NCI-H1417 (cell line): ENCODE measurements at places on chromosomes 6 and 20.

DNA sequence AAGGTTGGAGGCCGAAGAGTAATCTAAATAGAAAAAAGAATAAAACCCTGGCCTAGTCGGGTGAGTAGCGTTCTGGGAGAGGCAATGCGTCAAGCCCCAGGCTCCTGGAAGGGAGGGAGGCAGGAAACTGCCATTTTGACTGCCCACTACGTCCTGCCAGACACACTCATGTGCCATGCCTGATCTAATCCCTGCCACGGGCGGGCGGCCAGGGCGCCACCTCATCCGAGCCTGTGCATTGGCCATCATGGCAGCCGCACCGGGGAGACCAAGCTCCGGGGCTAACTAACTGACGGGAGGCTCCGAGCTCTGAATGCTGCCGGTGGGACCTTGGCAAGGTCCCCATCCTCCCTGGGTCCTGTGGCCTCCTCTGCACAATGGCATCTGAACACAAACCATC, 68.8 kb downstream of the INSM1 start:
- no peak for DNase-seq

- no peak for DNase-seq
These were observed 43.7 kb upstream of the ADTRP start for GRCh38 chr6:11822346-11822745.

DNA sequence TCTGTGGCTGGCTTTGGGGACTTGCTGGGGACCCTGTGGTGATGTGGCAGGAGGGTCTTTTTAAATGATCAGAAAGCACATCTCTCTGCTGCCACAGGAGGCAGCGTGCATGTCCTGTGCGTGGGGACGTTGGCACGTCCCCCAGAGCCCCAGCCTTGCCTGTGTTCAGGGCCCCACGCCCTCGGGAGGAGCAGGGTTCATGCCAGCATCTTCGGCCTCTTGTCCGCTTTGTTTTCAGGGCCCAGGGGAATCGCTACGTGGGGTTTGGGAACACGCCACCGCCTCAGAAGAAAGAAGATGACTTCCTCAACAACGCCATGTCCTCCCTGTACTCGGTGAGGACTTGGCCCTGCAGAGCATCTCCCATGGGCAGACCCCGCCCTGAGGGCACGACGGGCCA, 6.0 kb downstream of the ARFGAP1 start:
- DNase-seq: no peak

DNA sequence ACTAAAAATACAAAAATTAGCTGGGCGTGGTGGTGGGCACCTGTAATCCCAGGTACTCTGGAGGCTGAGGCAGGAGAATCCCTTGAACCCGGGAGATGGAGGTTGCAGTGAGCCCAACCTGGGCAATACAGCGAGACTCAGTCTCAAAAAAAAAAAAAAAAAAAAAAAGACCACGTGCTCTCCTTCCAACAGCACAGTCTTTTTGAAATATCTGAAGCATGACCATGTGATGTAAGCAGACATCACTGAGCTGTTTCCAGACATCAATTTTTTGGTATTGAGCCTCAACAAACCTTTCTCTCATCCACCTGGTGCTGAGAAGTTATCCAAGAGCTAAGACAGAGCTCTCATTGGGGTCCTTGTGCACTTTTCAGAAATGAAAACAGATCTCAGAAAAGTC, 249.2 kb downstream of the FOXA2 start:
- DNase-seq: no peak

GRCh38 chr20:53940360-53940702, 130.1 kb downstream of the BCAS1 start:
- DNase-seq: no peak

DNA sequence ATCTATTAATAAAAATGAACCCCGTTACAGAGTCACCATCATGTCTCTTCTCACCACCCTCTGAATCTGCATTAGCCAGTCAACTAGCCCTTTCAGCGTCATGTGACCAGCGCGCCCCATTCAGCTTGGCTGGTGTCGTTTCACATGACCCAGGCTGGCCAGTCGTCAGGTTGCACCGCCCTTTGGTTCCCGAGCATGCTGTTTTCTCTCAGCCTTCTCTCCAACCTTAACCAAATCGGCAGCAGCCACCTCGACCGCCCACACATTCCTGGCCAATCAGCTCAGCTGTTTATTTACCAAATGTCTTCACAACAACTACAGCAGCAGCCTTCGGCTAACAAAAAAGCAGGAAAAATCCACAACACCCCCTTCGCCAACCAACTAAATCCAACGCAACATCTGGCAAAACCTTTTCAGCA, 5.6 kb downstream of the SRSF3 start:
- peak; percentile 13 for DNase-seq

- no peak for DNase-seq
These were observed 526.7 kb upstream of the ADGRB3 start for GRCh38 chr6:68108233-68108835.

DNA sequence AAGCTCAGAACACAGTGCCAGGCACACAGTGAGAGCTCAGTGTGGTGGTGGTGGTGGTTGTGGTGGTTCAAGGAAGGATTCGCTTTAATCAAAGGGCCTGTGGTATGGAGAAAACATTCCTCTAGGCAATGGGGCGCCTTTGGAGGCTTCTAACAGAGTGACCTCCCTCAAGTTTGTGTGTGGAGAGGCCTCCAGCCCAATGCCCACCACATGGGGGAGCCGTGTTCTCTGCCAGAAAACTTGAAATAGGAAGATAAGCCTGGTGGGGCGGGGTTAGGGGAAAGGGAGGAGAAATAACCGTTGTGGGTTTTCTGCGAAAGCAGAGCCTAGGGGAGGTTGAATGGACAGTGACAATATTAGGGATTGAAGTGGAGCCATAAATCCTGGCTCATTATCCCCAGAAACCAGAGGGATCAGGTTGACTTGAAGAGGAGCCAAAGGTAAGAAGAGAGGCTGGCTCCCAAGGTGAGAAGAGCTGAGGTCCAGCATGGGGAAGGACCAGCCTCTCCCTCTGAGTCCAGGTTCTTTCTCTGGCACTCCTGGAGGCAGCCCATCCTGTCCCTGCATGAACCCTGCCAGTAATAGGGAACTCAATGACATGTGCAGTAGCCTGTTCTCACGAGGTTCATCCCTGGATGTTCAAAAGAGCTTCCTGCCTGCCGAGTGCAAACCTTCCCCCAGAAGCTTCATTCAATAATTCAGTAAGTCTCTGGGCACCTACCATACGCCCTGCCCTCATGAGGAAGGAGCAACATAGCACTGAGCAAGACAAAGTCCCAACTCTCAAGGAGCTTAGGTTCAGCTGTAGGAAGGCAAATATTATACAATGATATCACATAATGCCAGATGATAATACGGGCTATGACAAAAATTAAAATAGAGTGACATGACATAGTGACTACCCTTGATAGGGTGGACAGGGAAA, 51.4 kb downstream of the TGM2 start:
- DNase-seq: no peak

DNA sequence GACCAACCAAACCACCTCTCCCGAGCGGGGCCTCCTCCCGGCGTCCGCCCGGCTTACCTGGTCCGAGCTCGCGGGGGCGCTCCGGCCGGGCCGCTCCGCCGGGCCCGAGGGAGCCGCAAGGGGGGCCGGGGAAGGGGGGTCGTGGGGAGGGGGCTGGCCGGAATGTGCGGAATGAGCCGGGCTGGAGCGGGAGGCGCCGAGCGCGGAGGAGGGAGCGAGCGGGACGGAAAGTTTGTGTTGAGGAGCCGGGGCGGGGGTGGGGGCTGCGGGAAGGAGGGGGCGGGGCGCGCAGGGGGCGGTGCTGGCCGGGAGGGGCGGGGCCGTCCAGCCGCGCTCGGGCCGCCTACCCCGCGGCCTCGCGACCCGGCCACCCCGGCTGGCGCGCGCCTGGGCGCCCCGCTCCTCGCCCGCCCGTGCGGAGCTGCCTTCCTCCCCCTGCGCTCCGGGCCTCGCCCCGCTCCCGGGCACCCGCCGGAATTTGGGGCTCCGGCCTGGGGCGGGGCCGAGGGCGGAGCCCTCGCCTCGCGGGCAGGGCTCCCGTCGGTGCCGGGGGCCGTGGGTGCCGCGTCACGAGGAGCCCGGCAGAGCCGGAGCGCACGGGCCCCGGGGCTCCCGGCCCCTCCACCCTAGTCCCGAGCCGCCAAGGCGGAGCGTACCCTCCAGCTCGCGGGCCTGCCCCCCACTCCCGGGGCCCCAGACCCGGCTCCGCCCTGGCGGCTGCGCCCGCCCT, at the start of gene TEAD3:
Gene TEAD3, minus strand, starts transcription at position 239 of the 730 bp plus-strand sequence.
- DNase-seq: no peak

GRCh38 chr6:129908356-129908755, 47.2 kb upstream of the TMEM244 start:
- DNase-seq: no peak

GRCh38 chr6:81668615-81669047, 83.8 kb downstream of the TENT5A start:
- DNase-seq: no peak

GRCh38 chr6:37536491-37537190, 36.9 kb upstream of the CCDC167 start:
- DNase-seq: peak; percentile 76

GRCh38 chr6:11381801-11382513, 149.5 kb upstream of the NEDD9 start:
- no peak for DNase-seq

DNA sequence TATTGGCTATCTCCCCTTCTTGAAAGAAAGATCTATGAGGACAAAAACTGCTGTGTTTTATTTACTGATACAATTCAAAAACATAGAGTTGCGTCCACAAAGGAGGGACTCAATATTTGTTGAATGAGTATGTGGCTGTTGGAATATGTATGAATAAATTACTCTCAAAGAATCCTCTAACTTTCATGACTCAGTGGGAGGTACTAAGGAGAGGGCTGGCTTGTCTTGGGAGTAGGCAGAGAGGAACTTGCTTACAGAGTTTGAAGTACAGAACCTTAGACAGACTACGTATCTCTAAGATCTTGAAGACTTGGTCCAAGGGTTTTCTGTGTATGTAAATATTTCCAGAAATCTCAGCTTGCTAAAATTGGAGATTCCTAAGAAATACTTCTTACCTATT, 504.0 kb upstream of the PTCHD4 start:
- DNase-seq: no peak

DNA sequence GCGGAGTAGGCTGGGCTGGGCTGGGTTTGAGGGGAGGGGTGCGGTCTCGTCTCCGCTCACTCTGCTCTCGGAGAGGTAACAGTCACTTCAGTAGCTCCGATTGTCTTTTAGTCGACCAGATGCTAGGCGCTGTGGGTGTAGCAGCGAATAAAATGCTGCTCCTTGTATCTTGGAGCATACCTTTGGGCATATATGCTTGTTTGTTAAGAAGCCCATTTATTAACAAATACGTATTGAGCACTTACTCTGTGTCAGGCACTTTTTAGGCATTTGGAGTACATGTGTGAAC, 545 bp downstream of the ACTR5 start:
- peak; percentile 42 for DNase-seq

GRCh38 chr6:75735491-75736186, 13.4 kb upstream of the MYO6 start:
- DNase-seq: no peak

GRCh38 chr20:9488063-9488462, 26.3 kb upstream of the LAMP5 start:
- DNase-seq: no peak
